Epithelial cell of proximal tubule (primary cell): ENCODE measurements at places on chromosomes 2 and 18. TPM values are rescaled to one million over a fixed set of nuclear protein-coding genes. Genes with fewer than 3 reads are reported as not detected.
A peak's percentile ranks its signal among the peaks of the same experiment; 100 is the strongest.

- DNase-seq, result no peak
Observed at GRCh38 chr2:188853307-188853706, 120.9 kb upstream of the COL3A1 start.

CHST10 gene
- 8.8 and 18.1 TPM in 2 replicates for total RNA-seq

DNA sequence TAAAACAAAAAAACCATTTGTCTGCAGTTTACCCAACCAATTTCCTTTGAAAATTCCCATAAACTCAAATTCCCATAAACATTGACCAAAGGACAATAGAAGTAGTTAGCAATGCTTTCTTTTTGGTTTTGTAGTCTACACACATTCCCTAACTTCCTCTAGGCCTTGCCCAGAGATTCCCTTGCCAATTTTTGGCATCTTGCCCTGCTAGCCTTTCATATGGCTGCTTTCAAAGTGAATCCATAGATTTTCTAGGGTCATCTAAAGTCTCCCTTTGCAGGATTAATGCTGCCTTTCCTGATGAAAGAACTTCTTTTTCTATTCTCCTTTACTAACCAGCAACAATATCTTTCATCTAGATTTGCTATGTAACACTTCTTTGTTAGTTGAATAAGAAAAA is 33.4 kb downstream of the THSD7B start:
- no peak for DNase-seq

DNA sequence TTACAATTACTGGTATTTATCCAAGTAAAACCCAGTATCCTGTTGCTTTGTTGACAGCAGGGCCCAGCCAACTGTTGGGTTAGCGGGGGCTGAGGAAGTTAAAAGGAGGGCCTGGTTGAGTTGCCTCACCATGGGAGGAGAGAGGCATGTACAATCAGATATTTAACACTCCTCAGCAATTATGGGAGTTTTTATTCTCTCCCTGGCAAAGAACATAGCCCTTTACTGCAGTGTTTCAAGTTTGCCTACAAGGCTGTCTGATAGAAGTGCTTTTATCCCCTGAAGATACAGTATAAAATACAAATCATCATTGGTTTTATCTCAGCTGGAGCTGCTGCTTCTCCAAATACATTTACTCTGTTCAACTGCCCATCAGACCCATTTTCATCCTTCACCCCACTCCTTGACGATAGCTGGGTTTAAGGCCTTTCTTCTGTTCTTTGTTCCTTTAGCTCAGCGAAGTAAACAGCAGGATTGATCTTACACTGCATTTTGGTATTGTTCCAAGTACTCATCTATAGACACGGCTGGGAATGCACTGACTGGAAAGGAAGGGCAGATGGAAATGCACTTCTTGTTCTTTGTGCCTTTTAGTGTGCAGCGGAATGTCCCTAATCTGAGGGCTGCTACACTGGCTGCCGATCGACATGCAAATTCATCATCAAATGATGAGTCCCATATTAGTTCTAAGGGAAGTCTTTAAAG is 402.5 kb upstream of the SPRED2 start:
- no peak for DNase-seq

GRCh38 chr2:74530239-74531187 is 780 bp downstream of the HTRA2 start:
- no peak for DNase-seq

DNA sequence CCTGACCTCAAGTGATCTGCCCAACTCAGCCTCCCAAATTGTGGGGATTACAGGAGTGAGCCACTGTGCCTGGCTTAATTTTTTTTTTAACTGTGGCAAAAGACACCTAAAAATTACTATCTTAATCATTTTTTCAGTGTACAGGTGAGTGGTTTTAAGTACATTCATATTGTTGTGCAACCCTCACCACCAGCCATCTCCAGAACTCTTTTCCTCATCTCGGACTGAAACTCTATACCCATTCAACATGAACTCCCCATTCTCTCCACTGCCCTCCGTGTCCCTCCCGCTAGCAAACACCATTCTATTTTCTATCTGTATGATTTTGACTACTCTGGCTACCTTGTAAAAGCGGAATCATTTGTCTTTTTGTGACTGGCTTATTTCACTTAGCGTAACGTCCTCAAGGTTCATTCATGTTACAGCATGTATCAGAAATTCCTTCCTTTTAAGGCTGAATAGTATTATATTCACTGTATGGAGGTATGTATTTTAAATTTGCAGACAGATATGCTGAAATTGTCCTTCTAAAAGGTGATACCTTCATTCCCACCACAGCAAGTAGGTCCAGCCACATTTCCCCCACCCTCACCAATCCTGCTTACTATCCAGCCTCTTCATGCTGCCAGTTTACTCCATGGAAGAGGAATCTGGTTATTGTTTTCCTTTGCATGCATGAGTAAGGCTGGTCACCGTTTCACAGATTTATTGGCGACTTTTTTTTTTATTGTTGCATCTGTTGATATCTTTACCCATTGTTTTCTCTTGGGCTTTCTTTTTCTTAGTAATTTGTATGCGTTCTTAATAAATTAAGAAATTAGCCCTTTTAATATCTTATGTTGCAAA is 40.6 kb upstream of the ANXA4 start:
- DNase-seq, result no peak

DNA sequence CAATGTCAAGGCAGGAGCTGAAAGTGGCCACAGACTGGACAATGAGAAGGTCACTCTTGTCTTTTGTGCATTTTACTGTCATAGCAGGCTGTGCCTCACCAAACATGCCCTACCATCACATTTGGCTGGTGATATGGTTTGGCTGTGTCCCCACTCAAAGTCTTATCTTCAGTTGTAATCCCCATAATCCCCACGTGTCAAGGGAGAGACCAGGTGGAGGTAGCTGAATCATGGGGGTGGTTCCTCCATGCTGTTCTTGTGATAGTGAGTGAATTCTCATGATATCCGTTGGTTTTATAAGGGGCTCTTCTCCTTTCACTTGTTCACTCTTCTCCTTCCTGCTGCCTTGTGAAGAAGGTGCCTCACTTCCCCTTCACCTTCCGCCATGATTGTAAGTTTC is 49.6 kb upstream of the STPG4 start:
- DNase-seq, result no peak

DGUOK gene
- 65.6 and 87.8 TPM in 2 replicates for total RNA-seq

GRCh38 chr2:230692760-230693159 is 19.9 kb upstream of the CAB39 start:
- DNase-seq, result no peak

GALNT3 gene
- total RNA-seq, result 28.7 and 48.7 TPM in 2 replicates

DNA sequence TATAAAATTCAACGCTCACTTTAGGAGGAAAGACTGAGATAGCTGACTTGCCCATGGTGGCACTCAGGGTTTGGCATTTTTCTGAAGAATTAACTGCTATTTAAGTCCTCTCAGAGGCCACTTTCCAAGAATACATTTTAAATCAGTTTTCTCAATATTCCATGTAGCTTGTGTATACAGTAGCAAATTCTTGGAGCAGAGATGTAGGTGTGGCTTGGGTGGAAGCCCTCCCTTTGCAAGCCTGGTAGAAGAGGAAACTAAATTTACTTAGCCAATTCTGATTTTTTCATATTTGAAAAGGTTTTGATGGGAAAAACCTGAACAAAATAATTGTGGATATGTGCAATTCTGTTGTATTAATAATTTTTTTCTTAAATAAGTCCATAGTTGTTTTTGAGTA is 14.0 kb upstream of the ITGAV start:
- no peak for DNase-seq

CELF4 gene
- not detected in 2 replicates for total RNA-seq

- no peak for DNase-seq
Observed at GRCh38 chr2:210540900-210541289, 15.5 kb upstream of the CPS1 start.

- no peak for DNase-seq
Observed at GRCh38 chr2:15584767-15585469, 6.8 kb upstream of the DDX1 start.

DNA sequence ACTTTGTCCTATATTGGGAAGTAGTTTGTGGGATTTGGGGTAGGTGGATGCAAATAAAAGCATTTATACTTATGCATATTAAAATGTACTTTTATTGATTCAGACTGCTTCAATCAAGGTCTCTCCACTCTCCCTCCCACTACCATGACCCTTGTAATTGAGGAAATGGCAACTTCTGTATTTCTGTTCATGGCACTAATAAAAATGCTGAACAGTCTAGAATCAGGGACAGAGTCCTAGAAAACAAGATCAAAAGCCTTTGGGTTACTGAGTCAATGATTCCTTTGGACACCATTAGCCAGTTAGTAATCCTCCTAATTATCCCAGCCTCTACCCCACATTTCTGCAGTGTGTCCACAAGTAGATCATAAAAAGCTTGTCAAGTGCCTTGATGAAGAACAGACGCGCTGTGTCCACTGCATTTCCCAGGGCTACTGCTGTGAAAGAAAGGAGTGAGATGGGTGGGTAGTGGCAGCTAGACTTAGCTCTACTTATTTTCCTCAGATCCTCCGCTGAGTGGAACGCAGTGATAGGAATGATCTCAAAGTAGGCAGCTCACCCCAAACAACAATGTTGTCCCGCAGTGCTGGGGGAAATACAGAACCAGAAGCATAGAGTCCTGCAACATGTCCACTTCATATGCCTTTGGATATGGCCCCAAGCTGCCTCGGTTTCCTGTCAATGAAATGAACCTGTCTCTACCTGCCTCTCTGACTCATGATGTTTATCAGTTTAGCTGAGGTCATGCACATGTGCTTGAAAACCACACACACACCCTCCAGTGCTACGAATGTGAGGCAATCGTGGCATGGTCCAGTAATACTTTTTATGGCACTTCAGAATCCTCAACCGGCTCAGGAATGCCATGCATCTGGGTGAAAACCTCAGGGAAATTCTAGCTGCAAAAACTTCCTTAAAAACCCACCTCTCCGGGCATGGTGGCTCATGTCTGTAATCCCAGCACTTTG is 115.5 kb downstream of the COL6A3 start:
- peak; percentile 80 for DNase-seq

- no peak for DNase-seq
Observed at GRCh38 chr18:40866013-40866645, 1088.9 kb upstream of the PIK3C3 start.

NEURL3 gene
- 1.0 and 8.6 TPM in 2 replicates for total RNA-seq

MORN2 gene
- 12.2 and 28.4 TPM in 2 replicates for total RNA-seq

GRCh38 chr18:78649421-78649820 is 330.2 kb upstream of the SALL3 start:
- DNase-seq, result no peak

GRCh38 chr2:64649013-64649484 is 4.7 kb downstream of the SERTAD2 start:
- DNase-seq, result no peak

GRCh38 chr2:241901500-241902351 is 32.2 kb downstream of the RTP5 start:
- DNase-seq, result no peak
